ENCODE measurements at places on chromosomes 1 and 21.

DNA sequence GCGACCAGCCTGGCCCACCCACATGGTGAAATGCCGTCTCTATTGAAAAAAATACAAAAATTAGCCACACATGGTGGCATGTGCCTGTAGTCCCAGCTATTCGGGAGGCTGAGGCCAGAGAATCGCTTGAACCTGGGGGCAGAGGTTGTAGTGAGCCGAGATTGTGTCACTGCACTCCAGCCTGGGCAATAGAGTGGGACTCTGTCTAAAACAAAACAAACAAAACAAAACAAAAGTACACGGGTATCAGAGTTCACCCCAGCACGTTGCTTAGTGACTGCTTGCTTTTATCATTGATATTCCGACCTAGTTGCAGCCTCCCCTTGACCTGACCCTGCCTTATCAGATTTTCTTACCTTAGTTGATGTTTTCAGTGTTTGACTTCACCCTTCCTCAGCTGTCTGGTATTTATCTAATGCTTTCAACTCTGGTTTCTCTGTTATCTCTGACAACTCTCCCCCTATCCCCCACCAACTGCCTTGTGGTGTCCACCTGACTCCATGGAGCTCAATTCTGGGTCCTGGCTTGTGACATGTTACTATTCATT lies 5.1 kb downstream of the TLCD4 start:
- no peak for DNase-seq

- no peak for DNase-seq
Observed at GRCh38 chr1:5385096-5385799, 607.0 kb downstream of the NPHP4 start.

DNA sequence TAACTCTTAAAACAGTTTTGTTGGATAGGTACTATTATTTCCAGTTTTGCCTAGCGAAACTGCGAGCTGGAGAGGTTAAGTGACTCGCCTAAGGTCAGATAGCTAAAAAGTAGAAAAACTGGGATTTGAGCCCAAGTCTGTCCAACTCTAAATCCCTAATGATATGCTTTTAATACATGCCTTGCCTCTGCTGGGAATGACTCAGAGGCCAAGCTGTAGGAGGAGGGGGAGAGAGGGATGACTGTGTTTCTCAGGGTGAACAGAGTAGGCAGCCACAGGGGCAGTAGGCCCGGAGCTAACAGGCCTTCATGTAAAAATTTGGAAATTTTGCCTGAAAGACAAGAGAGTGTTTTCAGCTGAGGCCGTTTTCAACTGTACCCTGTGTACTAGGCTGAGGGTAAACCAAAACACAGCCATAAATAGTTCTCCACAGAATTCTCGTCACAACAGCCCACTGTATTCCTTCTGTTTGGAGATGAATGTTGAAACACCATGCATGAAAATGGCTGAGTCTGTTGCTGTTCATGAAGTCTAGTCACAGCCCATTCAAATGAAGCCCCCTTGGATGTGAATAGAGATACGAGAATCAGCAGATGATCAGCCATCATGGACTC lies 107.5 kb upstream of the HOOK1 start:
- no peak for DNase-seq

GRCh38 chr1:230425252-230426091 lies 660 bp downstream of the PGBD5 start:
- no peak for DNase-seq

DNA sequence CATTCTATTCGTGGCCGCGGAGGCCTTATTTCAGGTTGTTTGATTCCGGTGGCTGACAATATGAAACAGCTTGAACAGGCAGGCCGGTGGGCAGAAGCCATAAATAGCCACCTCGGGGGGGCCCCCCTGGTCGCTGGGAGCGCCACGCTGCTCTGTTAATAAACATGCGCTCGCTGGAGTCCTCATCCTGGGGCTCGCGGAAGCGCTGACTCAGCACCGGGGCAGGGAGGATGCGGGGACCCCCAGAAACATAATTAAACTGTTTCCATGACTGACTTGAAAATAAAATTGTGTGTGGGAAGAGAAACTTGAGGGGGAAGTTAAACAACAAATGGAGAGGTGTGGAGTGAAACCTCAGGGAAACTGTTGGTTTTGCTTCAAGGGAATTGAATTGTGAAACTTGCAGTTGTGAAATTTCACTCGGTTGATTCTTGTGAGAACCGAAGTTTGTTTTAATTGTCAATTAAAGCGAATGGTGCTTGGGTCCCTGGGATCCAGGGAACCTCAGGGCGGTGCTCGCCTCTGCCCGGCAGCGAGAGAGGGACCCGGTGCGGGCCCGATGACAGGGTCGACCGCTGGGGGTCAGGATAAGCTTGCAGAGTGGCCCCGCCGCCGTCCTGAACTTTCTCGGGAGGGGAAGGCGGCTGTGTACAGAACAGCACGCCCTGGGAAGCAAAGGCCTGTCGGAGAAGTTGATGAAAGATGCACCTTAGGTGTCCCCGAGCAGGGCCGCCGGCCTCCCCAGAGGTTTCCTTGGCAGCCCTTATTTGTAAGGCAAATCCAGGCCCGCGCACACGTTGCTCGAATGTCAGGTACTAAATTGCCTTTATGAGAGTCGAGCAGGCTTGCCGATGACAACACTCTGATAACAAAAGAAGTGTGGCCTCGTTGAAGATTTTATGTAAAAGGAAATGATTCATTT lies 176.9 kb upstream of the LMO4 start:
- peak; percentile 79 for DNase-seq

- DNase-seq = no peak
Observed at GRCh38 chr1:24506691-24507381, 4.2 kb downstream of the RCAN3 start.

DNA sequence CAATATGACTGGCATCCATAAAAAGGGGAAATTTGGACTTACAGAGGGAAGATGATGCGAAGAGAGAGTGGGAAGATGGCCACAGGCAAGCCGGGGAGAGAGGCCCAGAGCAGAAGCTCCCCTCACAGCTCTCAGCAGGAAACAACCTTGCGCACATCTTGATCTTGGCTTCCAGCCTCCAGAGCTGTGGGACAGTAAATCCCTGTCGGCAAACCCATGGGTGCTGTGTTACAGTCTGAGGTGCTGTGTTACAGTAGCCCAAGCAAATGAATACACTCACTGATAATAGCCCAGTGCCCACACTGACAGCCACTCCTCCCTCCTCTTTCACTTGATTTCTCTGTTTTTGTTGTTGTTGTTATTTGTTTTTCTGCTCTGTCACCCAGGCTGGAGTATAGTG lies 22.4 kb downstream of the CDCA8 start:
- no peak for DNase-seq

- no peak for DNase-seq
Observed at GRCh38 chr21:36375994-36376393, 9.2 kb upstream of the CHAF1B start.

DNA sequence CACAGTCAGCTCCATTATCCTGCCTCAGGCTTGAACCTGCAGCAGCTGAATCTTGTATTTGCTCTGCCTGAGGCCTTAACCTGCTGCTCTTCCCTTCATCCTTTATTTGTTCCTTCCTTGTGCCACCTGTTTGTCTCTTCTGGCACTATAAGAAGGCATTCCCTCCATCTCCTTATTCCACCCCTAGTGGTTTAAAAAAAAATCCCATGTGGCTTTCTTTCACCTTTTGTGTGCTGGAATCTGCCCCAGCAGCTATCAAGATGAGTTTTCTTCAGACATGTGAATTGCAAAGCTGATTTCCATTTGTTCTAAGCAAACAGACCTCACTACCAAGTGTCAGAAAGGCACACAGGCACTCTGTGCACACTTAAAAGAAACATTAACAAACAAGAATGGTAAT lies 294.6 kb downstream of the TTLL7 start:
- DNase-seq = no peak

- DNase-seq = no peak
Observed at GRCh38 chr1:204830747-204831146, 39.9 kb upstream of the NFASC start.

DNA sequence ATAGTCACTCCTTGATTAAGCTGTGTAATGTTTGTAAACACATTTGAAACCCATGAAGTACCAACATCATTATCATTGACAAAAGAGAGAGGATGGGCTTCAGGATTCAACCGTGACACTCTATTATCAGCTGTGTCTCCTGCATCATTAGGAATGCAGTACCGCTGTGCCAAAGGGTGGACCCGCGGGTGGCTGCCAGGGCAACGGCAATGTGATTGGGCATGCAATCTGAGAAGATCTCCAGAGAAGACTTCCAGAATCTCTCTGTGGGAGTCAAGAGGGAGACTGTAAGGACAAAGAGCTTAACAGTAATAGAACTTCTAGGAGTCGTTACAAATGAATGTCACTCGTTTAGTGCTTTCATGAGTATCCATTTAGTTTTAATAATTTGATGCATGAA lies 97.9 kb downstream of the USH2A start:
- DNase-seq = no peak

- no peak for DNase-seq
Observed at GRCh38 chr1:170670802-170671628, 7.1 kb downstream of the PRRX1 start.

- DNase-seq = no peak
Observed at GRCh38 chr1:83706354-83706938, 292.5 kb downstream of the TTLL7 start.

DNA sequence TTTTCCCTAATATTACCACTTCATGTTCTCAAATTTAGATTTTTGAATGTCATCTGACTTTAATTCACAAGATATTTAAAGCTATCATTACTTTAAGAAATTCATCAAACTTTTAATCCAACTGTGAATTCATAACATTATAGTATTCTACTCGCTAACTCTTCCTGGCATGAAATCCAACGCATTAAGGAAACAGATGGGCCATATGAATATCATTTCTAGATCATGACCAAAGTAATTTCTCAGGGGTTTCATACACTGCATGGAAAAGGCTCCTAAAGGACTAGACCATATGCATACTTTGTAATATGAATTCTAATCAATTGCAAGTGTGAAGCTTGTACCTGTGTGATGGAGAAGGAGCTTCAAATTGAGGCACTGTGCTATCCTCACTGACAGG lies 72.4 kb downstream of the COP1 start:
- no peak for DNase-seq

DNA sequence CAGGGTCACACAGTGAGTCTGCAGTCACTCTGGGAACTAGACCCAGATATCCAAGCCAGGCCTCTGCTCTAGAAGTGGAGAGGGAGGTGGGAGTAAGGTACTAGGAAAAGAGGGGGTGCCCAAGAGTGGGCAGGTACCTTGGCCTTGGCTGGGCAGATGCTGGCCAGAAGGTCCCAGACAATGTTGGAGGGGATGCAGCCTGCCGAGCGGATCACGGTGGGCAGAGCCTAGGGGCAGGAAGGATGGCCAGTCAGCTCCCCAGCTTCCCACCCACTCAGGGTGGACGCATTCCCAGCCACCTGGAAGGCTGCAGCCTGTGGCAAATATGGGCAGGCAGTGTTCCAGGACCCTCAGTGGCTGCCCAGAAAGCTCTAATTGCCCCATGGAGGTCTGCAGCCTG lies 23.3 kb downstream of the SPOCD1 start:
- no peak for DNase-seq

- DNase-seq = no peak
Observed at GRCh38 chr1:185874246-185874645, 140.1 kb downstream of the HMCN1 start.

GRCh38 chr21:34844013-34844923 lies 175.5 kb downstream of the CLIC6 start:
- DNase-seq = no peak

DNA sequence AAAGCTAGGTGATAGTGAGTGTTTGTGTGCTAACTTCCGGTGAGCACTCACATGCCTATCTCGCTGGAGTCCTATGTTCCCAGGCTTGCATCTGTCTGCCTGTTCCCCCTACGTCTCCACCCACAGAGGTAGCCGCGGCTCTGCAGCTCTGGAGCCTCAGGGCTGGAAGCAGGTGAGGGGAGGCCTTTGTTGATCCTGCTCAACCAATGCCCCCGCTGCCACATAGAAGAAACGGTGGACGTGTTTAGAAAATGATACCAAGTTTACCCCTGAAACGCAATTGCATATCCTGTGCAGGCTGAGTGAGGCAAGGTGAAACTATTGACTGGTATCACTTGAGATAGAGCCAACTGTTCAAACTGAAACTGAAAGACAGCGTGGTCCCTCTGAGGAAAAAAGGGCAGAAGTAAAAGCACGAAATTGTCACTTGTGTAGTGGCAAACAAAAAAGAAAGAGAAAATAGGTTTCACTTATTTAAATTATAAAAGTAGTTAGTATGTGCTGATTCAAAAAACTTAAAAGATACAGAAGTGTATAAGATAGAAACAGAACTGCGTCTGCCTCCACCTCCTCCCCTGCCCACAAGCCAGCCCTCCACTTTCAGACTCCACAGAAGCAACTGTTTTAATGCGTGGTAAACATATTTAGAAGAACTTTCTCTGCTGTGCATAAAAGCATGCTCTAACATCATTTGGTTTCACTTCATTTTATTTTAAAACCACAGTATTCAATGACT lies 38.6 kb upstream of the ETS2 start:
- DNase-seq = no peak

DNA sequence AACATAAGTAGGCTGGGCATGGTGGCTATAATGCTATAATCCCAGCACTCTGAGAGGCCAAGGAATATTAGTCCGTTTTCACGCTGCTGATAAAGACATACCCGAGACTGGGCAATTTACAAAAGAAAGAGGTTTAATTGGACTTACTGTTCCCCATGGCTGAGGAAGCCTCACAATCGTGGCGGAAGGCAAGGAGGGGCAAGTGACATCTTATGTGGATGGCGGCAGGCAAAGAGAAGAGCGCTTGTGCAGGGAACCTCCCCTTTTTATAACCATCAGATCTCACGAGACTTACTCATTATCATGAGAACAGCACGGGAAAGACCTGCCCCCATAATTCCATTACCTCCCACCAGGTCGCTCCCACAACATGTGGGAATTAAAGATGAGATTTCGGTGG lies 28.5 kb downstream of the PTGFRN start:
- DNase-seq = no peak

DNA sequence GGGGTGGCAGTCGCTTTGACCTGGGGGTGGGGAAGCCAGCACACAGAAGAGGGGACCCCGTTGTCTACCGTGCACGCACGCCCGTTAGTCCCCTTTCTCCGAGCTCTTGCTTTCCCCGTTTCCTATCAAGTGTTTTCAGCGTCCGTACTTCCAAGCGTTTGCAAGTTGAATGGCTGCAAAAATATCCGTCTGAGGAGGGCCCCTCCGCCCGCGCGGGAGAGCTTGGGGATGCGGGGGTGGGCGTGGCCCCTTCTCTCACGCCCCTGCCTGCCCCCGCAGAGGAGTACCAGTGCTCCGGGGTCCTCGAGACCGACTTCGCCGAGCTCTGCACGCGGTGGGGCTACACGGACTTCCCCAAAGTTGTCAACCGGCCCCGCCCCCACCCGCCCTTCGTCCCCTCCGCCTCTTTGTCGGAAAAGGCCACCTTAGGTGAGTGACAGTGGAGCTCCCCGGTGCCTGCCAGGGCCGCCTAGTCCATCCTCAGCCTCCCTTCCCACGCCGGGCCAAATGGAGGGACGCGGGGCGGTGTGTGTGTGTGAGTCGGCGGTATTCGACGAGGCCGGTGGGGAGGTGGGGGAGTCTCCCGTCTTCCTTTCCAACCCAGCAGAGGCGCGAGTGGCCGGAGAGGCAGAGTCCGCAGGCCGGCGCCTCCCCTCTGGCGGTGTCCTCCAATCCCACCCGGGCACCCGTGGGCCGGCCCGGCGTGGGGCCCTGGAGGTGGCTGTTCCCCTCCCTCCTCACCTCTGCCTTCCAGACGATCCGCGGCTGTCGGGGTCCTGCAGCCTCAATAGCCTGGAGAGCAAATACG lies 3.4 kb downstream of the LRRC71 start:
- DNase-seq = no peak

Data from left kidney (tissue), 8 donors.